Cardiac septum (tissue), 1 donor: ENCODE measurements at places on chromosomes 3 and 15. TPM values are rescaled to one million over a fixed set of nuclear protein-coding genes. Genes with fewer than 3 reads are reported as not detected.

Gene ACTC1
- 11,631 TPM for total RNA-seq

GRCh38 chr3:128274837-128275236 is 121.6 kb downstream of the EEFSEC start:
- no peak for DNase-seq

GRCh38 chr3:172347895-172348679 is 100.2 kb downstream of the GHSR start:
- DNase-seq = no peak

Gene MCF2L2
- 1.1 TPM for total RNA-seq

GRCh38 chr3:119555309-119555735 is 4.1 kb downstream of the CD80 start:
- no peak for DNase-seq

GRCh38 chr3:177279118-177279815 is 82.0 kb upstream of the TBL1XR1 start:
- DNase-seq = no peak

Gene EXD1
- not detected for total RNA-seq

- no peak for DNase-seq
Observed at GRCh38 chr3:59451800-59452746, 402.2 kb upstream of the CFAP20DC start.

Gene IL17RE
- 1.1 TPM for total RNA-seq

DNA sequence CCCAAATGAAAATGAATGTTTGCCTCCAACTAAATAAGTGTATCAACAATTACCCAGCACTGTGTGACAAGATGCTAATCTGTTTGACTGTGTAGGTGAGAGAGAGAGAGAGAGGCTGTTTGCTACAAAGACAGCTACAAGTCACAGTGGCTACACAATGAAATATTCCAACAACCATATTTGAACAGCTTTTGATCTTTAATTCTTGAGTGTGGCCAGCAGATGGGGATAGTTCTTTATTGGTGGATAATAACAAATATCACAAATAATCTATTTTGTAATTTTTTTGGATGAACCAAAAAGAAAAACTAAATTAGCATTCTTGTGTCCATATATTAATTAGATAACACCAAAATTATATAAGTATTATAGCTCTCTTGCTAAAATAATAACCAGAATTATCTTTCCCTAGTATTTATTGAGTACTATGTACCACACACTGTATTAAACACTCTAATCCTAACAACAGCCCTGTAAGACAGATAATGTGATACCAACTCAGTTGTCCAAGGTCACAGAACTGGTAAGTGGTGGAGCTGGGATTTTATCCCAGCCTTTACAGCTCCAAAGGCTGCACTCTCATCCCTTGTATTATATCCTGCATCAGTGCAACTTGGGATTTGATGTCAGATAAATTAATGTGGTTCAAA is 61.9 kb upstream of the C3orf80 start:
- DNase-seq = no peak

DNA sequence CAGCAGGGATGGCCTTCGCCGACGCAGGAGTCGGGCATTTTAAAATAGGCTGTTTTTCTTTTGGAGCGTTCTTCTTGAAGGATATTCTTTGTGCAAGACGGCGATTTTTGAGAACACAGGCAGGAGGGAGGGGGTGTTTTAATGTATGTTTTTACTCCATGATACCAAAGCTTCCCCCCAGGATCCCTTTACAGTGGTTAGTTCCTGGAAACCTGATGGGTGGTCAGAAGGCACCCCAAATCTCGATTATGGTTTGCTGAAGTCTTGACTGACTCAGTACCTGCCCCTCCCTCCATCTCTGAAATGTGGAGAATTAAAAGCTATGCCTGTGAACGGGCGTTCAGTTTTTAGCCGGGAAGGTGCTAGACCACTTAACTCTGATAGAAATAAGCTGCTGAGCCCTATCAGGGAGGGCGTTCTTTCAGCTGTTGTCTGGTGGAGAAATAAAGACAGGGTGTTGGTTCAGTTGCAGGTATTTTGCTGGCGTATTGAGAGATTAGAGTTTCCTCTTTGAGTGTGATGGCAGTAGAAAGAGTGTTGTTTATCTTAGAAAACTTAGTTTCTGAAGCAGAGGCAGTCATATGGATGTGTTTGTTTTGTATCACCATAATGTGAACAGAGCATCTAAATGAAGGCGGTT is 3.4 kb downstream of the IGF1R start:
- DNase-seq = no peak

DNA sequence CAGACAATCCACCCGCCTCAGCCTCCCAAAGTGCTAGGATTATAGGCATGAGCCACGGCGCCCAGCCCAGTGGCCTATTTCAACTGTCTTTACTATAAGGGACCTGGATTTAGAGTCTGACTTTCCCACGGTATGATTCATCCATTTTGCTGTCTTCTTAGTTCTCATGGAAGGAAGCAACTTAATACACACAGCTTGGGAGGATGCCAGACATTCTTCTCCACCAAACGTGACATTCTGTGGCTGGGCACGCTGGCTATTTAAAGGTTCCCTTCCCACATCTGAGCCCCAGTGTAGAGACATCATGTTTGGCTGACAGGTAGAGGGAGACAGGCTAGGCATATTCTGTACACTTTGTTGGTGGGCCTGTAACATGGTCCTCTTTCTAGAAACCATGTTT is 26.2 kb downstream of the FAM43A start:
- DNase-seq = no peak

- DNase-seq = no peak
Observed at GRCh38 chr15:69820819-69821218, 276.9 kb downstream of the TLE3 start.

DNA sequence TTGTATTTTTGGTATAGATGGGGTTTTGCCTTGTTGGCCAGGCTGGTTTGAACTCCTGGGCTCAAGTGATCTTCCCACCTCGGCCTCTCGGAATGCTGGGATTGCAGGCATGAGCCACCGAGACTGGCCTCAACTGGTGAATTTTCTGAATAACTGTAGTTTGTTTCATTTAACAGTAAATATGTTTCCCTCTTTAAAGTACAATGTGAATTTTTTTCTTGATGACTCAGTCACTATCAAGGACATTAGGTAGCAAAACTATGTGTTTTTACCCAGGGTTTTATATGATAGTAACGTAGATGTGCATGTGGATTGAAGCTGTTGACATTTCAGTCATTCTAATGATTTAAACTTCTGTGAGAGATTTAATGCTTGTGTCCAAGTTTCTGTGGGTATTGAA is 40.2 kb upstream of the MAPKBP1 start:
- DNase-seq = no peak

DNA sequence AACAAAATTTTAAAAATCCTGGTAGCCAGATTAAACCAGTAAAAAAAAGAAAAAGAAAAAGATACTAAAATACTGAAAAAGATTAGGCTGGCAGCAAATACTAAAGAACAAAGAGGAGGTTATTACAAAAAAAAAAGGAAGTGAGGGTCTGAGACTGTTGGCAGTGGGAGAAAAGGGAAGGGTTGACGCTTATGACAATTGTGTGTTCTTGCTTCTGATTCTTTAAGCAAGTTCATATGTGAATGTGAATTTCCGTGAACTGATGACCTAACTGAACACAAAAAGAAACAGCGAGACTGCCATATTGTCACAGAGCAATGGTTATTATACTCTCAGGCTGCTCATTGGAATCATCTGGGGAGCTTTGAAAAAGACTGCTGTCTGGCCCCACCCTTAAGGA is 56.5 kb downstream of the ATP13A4 start:
- no peak for DNase-seq

DNA sequence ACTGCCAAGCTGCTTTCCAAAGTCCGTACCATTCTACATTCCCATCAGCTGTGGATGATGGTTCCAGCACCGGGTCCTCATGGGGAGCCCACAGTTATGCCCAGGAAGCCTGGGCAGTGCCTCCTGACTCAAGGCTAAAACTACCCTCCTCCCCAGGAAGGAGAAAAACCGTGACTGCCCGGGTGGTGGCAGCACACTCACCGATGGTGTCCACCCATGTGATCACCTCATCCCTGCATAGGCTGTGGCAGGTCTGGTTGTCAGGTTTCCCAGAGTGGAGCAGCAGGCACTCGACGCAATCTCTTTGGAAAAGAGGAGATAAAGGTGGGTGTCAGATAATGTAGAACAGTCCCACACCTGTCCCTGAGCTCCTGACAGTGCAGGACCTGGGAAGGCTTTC is 38.6 kb downstream of the UMPS start:
- no peak for DNase-seq

Gene CLDN16
- total RNA-seq = not detected

DNA sequence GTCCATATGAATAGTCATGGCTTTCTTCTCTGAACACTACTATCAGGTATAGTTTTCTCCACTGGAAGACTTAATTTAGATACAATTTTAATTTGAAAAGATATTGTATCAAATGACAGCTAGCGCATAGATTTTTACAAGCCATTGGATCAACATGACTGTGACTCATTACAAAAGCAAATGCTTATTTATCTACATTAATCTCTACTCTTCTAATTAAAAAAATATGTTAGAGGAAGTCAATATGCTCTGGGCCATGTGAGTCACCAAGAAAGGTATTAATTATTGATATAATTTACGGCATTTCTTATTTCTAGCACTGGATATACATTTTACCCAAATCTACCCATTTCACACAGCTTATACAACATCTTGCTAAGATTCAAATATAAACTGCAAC is 800.3 kb upstream of the GBE1 start:
- no peak for DNase-seq

DNA sequence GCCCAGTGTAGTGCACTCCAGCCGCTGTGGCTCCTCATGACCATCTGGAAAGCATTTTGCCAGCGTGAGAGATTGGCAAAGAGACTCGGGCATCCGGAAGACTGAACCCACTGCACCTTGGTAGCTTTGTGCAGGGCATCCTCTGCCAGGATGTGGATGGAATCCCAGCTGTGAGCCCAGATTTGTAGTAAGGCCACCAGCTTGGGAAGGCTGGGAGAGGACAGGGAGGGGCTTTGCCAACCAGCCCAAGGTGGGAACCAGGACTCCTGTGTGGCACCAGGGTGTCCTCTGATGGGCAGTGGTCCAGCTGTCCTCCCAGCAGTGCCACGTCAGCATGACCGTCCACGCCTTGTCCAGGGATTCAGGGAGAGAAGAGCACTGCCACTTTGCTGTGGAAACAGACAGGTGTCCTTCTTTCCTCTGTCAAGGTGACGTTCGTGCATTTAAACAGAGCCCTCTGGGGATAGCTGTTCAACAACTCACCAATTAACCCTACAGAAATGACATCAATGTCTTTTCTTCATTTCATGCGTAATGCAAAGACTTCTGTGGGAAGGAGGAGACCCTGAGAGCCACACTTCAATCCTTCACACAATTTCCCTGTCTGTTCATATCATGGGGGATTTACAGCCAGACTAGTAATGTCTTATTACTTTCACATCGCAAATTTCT is 19.1 kb downstream of the KLF15 start:
- DNase-seq = peak; percentile 41

DNA sequence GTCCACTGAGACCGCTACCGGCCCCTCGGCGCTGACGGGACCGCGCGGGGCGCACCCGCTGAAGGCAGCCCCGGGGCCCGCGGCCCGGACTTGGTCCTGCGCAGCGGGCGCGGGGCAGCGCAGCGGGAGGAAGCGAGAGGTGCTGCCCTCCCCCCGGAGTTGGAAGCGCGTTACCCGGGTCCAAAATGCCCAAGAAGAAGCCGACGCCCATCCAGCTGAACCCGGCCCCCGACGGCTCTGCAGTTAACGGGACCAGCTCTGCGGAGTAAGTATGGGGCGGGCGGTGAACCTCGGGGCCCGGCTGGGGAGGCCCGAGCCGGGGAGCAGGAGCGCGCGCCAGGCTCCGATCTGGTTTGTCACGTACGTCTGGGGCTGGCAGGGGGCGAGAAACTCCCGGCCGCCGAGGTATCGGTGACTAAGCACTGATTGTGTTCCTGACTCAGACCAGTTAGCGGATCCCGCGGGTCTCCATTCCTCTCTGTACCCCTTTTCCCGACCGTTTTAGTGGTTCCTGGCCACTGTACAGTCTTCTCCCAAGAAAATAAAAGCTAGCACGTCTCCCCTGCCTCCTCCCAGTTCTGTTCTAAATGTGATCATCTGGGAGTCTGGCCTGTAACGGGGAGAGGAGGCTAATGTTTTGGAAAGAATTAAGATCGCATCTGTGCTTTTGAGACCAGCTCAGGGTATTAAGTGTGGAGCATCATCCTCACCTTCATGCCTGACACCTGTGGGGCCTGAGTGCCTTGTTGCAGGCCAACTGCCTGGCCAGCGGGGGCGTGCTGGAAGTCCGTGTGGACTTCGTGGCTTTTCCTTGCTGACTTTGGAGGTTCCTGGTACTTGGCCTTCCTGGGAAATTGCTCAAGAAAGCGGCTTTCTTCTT is 691 bp downstream of the MAP2K1 start:
- DNase-seq = peak; percentile 82

- no peak for DNase-seq
Observed at GRCh38 chr15:31254431-31255175, 72.0 kb upstream of the KLF13 start.
